ENCODE measurements at places on chromosomes 2 and 18. TPM values are rescaled to one million over a fixed set of nuclear protein-coding genes. Genes with fewer than 3 reads are reported as not detected.
A peak's percentile ranks its signal among the peaks of the same experiment; 100 is the strongest.

DNA sequence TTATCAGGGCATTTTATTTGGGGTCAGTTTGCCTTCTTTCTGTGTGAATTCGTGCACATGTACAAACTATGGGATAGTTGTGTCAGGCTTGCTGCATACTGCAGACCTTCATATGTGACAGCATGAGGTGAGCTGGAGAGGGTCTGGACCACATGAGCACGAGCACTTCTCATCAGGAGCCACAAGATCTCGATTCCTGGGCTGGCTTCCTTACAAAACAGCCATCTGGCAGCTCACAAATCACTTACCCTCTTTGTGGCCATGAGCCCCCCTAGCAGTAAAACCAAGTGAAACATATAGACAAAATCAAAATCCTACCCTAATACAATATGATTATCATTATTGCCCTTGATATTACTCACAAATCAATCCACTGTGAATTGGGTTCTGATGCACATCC lies 121.2 kb downstream of the MTCL1 start:
- no peak for DNase-seq

- no peak for DNase-seq
Measured at GRCh38 chr2:29628108-29628745, 293.2 kb downstream of the ALK start.

DNA sequence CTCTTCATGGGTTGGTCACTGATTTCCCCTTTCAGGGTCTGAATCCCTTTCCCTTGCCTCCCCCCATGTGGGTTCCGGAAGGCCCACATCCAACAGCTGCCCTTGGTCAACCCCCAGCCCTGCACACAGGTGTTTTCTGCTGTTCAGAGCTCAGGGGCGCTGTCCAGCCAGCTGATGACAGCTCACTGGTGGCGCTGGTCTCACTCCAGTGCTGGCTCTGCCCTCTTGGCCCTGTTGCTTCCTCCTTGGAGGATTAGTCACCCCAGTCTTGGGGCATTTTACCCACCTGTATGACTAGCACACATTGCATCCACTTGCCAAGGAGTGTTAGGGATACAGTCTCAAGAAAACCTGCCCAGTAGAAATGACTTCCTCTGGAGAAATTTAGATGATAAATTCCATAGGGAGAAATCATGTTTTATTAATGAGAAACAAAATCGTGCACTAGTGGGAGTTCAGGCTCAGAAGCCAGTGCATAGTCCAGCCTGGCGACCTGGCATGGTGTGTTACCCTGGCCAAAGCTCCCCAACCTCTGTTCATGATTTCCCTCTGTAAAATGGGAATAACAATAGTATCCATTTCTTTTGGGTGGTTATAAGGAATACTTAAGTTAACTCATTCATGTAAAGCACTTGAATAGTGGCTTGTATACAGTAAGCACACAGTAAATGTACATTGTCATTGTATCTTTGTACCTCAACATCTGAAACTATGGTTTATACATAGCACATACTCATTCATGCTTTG lies 21.6 kb downstream of the CRIM1 start:
- DNase-seq = no peak

DNA sequence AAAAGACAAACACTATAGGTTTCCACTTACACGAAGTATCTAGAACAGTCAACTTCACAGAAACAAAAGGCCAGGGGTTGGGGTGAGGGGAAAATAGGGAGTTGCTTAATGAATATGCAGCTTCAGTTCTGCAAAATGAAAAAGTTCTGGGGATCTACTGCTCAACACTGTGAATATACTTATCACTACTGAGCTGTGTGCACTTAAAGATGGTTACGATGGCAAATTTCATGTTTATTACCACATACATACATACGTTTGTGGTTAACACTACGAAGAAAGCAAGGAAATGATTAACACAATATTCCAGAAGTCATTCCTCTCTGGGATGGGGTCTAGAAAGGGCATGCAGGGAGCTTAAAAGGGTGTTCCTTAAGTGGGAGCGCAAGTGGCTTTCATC lies 19.3 kb downstream of the MBOAT2 start:
- no peak for DNase-seq

GRCh38 chr18:31356025-31356424 lies 20.6 kb upstream of the DSG4 start:
- no peak for DNase-seq

DNA sequence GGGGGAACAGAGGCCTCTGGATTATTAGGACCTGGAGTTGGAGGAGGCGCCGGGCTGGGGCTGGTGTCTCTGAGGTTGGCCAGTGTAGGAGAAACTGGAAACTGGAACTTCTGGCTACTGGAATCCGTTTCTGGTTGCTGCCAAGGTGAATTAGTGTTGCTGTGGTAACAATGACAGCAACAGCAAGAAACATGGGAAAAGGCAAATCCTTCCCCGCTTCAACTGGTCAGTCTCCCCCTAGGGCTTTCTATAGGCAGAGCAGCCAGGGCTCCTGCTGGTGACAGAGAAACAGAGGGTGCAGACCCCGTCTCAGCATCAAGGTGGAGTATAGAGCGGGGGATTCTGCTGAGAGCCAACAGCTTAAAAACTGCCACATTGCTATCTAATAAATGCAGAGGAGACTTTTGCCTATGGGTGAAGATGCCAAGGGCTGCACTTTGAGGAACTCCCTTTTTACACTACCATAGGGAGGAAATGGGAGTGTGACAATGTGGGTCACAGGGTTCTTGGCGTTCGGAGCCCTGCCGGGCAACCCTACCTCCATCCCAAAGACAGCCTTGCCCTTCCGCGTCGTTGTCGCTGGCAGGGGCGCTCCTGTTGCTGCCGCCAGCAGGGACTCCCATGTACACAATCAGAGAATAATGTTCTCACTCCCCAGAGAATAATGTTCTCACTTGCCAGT lies 81.4 kb upstream of the CABLES1 start:
- DNase-seq = no peak

DNA sequence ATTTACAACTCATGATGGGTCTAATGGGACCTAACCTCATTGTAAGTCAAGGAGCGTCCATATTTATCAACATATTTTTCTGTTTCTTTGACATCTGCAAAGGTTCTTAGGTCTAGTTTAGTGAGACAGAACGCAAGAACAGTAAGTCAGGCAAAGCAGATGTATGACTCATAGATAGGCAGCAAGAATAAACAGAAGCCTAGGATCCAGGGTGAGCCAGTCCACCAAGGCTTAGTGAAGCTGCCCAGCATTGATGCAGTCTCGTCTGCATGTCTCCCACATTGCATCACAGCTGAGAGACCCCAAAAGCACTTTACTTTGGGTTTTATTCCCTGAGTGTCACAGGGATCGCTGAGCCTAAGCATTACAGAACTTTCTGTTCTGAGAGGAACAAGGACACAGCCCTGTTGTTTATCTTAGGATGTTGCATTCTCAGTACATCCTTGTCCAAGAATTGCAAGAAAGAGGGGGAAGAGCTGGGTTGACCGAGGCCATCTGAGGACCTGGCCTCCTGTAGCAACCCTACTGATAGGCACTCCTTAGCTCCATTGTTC lies 29.6 kb upstream of the TMEM177 start:
- no peak for DNase-seq

GRCh38 chr18:24369426-24369825 lies 28.2 kb downstream of the OSBPL1A start:
- DNase-seq = no peak

- DNase-seq = no peak
Measured at GRCh38 chr2:39306626-39307025, 62.9 kb upstream of the CDKL4 start.

DNA sequence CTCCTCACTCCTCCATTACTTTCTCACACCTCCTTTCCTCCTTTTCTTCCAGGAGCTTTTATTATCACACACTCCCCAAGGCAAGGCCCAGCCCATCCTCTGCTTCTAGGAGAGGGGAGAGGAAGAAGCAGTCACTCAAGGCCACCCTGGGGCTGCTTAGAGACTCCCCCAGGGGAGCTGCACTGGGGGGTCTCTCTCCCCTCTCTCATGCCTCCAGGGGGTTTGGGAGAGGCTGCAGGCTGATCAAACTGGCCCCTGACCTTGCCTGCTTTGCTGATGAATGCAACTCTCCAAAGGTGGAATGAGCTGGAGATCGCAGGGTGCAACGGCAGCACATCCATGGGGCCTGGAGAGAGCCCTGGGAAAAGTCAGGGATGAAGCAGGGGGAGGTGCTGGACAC lies 216.9 kb downstream of the CELF4 start:
- no peak for DNase-seq

- no peak for DNase-seq
Measured at GRCh38 chr2:144580521-144581161, 60.7 kb upstream of the ZEB2 start.

DNA sequence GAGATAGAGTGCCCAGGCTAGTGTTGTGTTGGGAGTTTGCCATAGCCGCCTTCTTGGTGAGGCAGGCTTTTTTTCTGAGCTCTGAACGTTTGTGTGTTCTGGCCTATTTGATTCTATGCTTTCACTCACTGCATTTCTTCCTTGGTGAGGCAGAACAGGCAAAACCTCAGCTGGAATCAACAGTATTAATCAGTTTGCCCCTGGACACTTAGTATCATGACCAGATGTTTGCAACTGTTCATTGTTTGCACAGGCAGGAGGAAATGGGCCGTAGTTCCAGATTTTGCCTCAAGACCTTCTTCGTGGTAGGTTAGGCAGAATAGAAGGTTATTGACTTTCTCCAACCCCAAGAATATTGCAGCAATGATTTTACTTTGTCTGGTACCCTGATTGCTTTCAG lies 218.1 kb upstream of the RASGRP3 start:
- DNase-seq = no peak

DNA sequence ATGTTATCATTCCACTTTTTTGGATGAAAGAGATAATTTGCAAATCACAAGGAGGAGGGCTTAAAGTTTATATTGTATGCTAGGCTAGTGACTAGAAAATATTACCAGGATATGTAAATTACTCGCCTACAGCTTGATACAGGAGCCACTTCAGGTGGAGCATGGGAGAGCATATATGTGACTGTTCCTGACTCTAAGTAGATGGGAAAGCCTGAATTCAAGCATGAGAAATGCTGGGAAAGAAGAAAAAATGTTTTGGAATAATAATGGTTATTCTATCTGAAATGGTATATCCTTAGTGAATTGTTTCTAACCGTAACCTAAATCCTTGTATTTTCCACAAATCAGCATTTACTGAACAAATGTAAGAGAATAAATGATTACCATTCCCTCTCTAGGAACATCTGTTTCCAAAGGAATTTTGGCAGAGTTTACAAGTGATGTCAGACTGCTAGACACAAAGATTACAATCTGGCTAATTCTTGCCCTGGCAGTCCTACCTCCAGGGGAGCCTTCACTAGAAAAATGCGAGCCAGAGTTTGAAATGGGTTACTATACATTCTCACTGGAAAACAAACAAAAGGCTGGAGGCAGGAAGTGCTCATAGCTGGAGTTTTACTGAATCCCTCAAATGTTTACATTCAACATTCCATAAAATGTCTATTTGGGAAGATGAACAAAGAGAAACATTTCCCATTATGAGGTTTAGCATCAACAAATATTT lies 129.4 kb upstream of the MAPRE2 start:
- no peak for DNase-seq

DNA sequence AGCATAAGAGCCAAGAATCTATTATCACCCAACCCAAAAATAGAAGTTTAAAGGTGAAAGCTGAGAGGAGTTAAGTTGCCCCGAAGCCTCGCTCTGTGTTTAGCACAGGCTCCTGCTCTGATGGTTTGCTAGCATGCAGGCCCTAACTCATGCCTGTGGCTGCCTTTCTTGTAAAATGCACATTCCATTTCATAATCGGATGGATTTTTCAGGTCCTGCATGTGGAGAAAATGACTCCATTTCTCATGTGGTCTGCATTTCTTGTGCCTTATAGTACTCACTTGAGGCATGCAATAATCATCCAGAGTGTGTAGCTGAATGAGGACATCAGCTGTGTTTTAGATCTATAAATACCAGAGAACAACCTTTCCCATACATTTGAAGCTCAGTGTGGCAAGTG lies 381.8 kb downstream of the CPS1 start:
- DNase-seq = no peak

DNA sequence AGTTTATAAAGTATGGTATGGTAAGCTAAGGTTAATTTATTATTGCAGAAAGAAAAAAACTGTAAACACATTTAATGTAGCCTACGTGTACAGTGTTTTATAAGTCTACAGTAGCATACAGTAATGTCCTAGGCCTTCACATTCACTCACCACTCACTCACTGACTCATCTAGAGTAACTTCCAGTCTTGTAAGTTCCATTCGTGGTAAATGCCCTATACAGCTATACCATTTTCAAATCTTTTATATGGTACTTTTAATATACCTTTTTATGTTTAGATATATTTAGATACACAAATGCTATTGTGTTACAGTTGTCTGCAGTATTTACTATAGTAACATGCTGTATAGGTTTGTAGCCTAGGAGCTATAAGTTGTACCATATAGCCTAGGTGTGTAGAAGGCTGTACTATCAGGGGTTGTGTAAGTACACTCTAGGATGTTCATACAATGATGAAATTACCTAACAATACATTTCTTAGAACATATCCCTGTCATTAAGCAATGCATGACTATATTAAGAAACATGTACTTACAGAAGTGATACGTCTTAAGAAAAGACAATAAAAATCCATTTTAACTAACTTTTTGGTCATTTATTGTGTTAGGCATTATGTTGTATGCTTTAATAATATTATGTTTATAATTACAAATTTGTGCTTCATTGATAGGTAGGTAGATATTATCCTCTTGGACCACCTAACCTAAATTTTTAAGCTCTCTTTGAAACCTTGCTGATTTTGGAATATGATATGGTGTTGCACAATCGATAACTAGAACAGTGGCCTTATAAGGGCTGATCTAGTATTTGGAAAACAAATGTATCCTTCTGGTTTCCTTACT lies 51.9 kb downstream of the VRK2 start:
- no peak for DNase-seq

GRCh38 chr2:226970362-226970761 lies 134.5 kb downstream of the RHBDD1 start:
- no peak for DNase-seq

GRCh38 chr18:48575658-48576456 lies 37.0 kb downstream of the CTIF start:
- no peak for DNase-seq

- DNase-seq = no peak
Measured at GRCh38 chr2:188573453-188573852, 281.8 kb downstream of the GULP1 start.

- DNase-seq = no peak
Measured at GRCh38 chr2:189298481-189298880, 118.9 kb upstream of the COL5A2 start.

- no peak for DNase-seq
Measured at GRCh38 chr18:57435846-57436190, 644 bp downstream of the ONECUT2 start.

- DNase-seq = no peak
Measured at GRCh38 chr2:238892796-238893195, 44.9 kb downstream of the TWIST2 start.

- DNase-seq = peak; percentile 96
Measured at GRCh38 chr2:134917888-134918525, 615 bp upstream of the CCNT2 start.

- DNase-seq = no peak
Measured at GRCh38 chr2:195520671-195521155, 136.3 kb upstream of the SLC39A10 start.

The GPR155 gene
- 8.3 TPM for total RNA-seq

The MC4R gene
- total RNA-seq = not detected

The MFSD6 gene
- total RNA-seq = 41.2 TPM

The GKN2 gene
- total RNA-seq = not detected

The OTOS gene
- not detected for total RNA-seq

The SH2D6 gene
- not detected for total RNA-seq

The LRRTM1 gene
- total RNA-seq = not detected

The SLC4A3 gene
- 0.16 TPM for total RNA-seq

The LCT gene
- not detected for total RNA-seq

The DYNAP gene
- not detected for total RNA-seq

The HOXD10 gene
- not detected for total RNA-seq

The BMP10 gene
- total RNA-seq = not detected

The PCARE gene
- not detected for total RNA-seq

The GPR45 gene
- total RNA-seq = not detected
